ENCODE measurements at places on chromosomes 1 and 21. TPM values are rescaled to one million over a fixed set of nuclear protein-coding genes. Genes with fewer than 3 reads are reported as not detected.

Gene VTCN1
- not detected for total RNA-seq

Gene MCOLN3
- not detected for total RNA-seq

Gene SIKE1
- total RNA-seq: 60.7 TPM

Gene LMX1A
- total RNA-seq: not detected

Gene ZSWIM5
- total RNA-seq: 23.6 TPM

DNA sequence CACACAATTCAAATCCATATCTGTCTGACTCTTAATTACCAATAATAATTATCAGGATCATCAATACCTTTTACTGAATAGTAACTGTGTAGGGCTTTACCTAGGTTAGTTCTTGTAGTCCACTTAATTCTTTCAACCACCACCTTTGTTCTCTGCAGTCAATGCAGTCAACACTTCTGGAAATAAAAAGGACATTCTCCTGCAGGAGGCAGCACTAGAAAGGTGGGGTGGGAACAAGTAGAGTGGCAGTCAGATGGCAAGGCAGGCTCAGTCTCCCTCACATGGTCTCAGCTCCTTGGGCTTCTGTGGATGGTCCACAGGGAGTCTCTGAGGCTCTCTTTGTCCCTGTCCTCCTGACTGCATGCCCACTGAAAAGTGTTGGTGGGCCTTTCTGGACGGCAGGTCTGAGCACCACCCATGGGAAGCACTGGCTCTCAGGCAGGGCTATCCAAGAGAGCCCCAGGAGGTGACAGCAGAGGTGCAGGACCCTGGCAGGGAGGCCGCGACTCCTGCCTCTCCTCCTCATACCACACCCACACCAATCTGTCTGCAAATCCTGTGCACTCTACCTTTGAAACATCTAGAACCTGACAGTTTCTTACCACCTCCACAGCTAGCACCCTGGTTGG, 237.3 kb downstream of the FOXD2 start:
- DNase-seq: no peak

DNA sequence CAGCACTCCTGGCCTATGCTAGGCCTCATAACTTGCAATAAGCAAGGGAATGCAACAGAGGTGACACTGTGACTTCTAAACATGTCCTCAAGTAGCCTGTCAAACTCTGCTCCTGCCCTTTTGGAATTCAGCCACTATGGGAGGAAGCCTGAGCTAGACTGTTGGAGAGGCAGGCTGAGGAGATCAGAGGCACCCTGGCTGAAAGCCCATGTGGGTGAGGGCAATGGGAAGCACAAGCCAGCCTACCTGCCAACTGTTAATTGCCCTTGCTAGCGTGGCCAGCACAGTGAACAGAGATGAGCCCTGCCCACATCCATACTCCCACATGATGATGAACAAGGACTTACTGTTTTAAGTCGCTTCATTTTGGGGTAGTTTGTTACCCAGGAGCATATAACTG, 17.7 kb downstream of the GNB1 start:
- DNase-seq: no peak

DNA sequence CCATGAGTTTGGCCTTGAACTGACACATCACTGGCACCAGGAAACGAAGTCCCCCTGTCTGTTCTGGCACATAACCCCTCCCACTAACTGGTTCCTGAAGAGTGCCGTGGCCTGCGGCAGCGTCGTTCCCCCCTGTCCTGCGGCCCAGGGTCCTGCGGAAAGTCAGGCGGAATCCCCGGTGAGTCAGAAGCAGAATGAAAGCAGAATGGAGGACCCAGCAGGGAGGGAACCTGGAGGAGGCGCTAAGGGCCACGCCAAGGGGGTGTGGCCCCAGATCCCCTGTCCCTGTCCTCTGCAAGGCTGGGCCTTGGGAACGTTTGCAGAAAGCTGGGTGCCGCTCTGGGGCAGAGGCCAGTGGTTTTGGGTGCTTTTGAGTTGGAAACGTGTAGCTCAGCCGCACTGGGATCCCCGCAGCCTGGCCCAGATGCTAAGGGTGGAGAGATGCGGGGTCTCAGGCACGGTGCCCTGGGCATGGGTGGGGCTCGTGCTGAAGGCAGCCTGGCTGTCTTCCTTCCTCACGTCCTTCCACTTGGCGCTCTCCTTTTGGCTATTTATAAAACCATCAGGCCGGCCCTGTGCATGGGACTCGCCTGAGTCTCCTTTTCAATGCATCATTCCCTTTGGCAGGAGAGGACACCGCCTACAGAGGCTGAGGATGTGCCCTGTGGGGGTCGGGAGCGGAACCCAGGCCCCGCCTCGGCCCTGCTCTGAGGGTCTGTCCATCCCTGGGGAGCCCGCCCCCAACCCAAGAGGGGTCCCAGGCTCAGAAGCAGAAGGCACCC, 36.2 kb downstream of the TP73 start:
- DNase-seq: no peak

DNA sequence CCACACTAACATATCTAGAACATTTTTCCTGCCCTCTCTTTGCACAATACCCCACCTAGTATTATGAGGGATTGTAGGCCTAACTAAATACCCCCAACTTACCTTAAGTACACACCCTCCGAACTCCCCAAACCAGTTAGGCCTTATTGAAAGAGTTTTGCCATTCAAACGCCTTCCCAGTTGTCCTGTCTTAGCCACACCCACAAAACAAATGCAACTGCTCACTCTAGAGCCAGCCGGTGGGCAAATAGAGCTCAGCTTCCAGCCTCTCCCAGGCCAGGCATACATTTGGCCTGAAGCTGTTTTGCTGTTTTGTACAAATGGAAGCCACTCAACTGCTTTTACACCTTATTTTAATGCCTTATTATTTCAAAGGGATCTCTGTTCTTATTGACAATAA, 224.2 kb upstream of the RUNX1 start:
- no peak for DNase-seq

- no peak for DNase-seq
Measured at GRCh38 chr1:226004396-226004795, 5.3 kb upstream of the SDE2 start.

- no peak for DNase-seq
Measured at GRCh38 chr1:42926879-42927242, 31.8 kb downstream of the SLC2A1 start.

- no peak for DNase-seq
Measured at GRCh38 chr1:228308628-228309325, 97.9 kb downstream of the TRIM11 start.

DNA sequence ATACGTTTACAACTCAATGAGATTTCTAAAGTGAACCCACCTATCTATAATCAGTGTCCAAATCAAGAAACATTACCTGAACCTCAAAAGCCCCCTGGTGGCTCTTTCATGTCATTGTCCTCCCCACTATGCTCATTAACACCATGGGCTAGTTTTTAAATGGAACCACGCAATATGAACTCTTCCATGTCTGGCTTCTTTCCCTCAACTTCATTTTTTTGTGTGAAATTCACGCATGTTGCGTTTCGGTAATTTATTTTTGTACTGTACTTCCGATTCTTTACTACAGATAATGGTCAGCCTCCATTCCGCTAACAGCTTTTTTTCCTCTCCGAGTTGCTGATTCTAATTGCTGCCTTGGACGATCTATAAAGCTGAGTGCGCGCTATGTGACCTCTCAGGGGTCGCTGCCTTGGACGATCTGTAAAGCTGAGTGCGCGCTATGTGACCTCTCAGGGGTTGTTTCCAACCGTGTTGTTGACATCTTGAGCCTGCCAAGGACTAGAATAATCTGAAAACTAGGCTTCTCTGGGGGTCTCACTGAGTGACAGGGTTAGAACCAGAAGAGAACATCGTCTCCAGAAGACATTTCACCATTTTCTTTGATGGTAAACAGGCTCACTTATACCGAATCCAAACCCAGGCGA, 1.1 kb upstream of the CACYBP start:
- DNase-seq: peak; percentile 37

DNA sequence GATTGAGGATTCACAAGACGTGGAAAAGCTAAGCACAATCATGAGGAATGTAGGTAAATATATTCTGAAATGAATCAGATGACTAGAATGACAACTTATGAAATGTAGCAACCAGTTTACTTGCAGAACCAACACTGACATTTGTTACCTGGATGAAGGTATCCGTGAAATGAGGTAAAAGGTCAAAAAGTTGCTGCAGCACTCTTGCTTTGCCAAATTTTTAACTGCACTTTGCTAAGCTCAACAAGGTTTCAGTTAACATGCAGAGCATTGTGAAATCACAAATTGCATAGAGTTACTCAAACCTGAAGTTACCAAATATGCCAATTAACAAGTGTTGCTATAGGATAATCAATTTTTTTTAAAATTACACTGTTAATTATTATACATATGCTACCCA, 1280.1 kb downstream of the KCNT2 start:
- DNase-seq: no peak

GRCh38 chr1:170707959-170708655, 44.2 kb downstream of the PRRX1 start:
- DNase-seq: no peak

DNA sequence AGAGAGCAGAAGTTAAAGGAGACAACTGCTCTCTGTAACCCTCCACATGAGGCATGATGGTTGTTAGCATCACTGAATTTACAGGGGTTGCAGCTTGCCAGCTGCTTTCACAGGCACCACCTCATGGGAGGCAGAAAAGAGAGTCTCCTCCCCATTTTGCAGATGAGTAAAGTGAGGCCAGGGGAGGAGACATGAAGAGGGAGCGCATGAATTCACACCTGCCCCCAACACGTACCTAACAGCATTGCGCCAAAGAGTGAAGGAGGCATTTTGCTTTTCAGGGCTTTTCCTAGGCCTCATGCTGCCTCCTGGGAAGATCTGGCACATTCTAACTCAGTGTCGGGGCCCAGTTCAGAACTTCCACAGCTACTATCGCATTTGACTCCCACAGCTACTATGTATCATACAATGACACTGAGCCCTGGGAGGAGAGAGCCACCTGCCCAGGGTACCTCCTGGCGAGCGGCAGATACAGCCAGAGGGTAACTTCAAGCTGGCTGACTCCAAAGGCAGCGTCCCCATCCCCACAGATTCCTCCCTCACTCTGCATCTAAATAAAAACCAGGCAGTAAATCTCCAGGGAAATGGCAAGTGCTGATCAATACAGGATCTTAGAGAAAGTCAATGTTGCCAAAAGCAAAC, 34.0 kb downstream of the GLIS1 start:
- no peak for DNase-seq

GRCh38 chr1:58047265-58047858, 499.2 kb downstream of the OMA1 start:
- DNase-seq: peak; percentile 66

GRCh38 chr1:86435327-86435726, 11.4 kb downstream of the CLCA2 start:
- DNase-seq: no peak

GRCh38 chr1:153339802-153340201, 8.8 kb downstream of the PGLYRP4 start:
- no peak for DNase-seq

DNA sequence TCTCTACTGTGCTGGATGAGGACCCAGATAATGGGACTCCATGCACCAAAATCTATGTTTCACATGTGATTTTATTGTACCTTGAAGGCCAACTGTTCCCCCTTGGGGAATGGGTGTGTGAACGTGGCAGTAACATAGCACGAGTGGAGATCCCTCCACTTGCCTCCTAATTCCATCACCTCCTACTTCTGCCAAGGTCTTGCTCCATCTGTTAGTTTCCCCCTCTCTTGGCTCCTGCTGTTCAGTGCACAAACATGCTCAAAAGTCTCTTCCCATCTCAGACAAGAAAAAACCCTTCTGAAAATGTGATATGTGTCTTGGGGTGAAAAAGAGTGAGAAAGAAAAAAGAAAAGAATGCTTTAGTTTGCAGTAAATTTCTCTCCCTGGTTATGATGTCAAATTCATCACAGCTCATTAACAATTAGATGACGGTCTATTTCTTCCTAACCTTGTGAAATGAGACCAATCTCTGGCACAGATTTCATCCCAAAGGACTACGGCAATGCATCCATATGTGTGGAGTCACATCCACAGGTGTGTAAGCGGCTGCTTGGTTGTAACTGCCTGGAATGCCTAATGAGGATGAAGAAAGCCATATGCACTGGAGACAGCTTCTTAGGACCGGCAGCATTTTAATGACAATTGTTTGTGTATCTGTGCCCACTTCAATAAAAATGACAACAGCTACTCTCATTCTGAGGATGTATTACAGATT, 79.3 kb upstream of the DIRAS3 start:
- no peak for DNase-seq

GRCh38 chr1:61746813-61747212, 4.5 kb downstream of the PATJ start:
- no peak for DNase-seq

- no peak for DNase-seq
Measured at GRCh38 chr1:174800876-174801275, 198.9 kb upstream of the CACYBP start.

DNA sequence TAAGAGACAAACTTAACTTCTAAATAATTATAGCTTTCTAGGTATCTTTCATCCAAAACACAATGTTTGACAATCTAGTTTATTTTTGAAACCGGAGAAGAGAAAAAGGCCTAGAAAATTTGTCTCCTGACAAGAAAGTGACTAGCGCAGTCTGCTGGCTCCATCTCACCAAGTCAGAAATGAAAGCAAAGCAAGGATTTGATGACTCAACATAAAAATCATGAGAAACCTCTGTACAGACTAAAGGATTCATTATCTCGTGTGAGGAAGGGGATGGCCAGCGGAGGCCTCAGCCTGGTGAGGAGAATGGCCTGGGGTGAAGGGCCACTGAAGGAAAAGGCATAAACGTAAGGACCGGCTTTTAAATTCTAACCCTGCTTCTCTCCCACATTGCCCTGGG, 20.0 kb upstream of the TSNAX start:
- no peak for DNase-seq

GRCh38 chr1:90417126-90417525, 300.0 kb downstream of the BARHL2 start:
- no peak for DNase-seq

Data from glutamatergic neuron (in vitro differentiated cells).